ENCODE measurements at places on chromosomes 13 and 19.

- peak; percentile 14 for DNase-seq
These were observed 9.5 kb downstream of the SHANK1 start for GRCh38 chr19:50710094-50710493.

- DNase-seq, result no peak
These were observed 41.5 kb downstream of the COMP start for GRCh38 chr19:18749362-18750231.

DNA sequence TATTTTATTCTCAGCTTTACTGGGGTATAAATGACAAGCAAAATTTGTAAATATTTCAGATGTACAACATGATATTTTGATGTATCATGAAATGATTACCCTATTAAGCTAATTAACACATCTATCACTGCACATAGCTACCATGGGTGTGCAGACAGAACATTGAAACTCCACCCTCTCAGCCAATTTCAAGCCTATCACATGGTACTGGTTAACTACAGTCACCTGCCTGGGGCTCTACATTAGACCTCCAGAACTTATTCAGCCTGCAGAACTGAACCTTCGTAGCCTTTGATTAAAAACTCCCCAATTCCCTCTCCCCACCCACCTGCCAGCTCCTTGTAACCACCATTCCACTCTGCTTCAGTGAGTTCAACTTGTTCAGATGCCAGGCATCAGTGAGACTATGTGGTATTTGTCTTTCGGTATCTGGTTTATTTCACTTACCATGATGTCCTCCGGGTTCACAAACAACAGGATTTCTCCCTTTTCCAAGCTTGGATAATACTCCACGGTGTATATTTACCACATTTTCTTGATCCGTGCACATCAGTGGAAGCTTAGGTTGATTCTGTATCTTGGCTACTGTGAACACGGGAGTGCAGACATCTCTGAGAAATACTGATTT is 19.2 kb downstream of the RAB20 start:
- no peak for DNase-seq

GRCh38 chr13:91406619-91407018 is 8.2 kb downstream of the GPC5 start:
- DNase-seq, result peak; percentile 55

DNA sequence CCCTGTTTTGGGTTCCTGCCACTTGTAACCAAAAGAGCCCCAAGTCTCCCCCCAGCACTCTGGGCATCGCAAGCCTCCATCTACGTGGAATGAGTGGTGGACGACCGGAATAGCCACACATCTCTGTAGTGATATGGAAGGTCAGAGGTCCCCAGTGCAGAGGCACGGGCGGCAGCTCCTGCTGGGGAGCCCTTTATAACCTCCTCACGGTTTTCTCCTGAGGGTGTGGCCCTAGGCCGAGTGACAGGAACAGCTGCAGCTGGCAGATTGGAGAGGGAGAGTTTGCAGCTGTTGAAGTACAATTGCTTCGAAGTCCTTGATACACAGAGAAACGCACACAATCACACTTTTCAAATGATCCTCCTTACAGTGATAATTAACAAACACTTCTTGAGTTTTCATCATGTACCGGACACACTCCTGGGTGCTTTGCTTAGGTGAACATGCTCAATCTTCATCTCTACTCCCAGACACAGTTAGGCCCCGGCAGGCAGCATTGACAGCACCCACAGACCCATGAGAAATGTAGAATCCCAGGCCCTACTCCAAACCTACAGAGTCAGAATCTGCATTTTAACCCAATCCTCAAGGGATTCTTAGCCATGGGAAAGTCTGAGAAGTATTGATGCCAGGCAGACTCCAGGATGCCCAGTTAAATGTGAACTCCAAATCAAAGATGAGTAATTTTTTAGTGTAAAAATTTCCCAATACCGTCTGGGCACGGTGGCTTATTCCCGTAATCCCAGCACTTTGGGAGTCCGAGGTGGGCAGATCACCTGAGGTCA is 4.9 kb upstream of the ZNF787 start:
- DNase-seq, result no peak

- DNase-seq, result peak; percentile 69
These were observed 6.5 kb upstream of the HSD17B14 start for GRCh38 chr19:48842789-48843162.

GRCh38 chr19:11578258-11579142 is 1.1 kb upstream of the ACP5 start:
- DNase-seq, result peak; percentile 33

- DNase-seq, result peak; percentile 49
These were observed at the start of gene LMO7 for GRCh38 chr13:75635828-75636435. Gene LMO7, plus strand, starts transcription at chr13:75636330. Its CDS starts 328 bp downstream, at chr13:75636658.

DNA sequence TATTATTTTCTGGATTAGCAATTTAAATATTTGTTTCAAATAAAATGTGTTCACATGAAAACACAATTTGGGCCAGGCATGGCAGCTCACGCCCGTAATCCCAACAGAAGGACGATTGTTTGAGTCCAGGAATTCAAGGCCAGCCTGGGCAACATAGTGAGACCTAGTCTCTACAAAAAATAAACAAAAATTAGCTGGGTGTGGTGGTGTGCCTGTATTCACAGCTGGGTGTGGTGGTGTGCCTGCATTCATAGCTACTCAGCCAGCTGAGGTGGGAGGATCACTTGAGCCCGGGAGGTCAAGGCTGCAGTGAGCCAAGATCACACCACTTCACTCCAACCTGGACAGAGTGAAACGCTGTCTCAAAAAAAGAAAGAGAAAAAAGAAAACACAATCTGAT is 46.4 kb downstream of the KPNA3 start:
- DNase-seq, result no peak

DNA sequence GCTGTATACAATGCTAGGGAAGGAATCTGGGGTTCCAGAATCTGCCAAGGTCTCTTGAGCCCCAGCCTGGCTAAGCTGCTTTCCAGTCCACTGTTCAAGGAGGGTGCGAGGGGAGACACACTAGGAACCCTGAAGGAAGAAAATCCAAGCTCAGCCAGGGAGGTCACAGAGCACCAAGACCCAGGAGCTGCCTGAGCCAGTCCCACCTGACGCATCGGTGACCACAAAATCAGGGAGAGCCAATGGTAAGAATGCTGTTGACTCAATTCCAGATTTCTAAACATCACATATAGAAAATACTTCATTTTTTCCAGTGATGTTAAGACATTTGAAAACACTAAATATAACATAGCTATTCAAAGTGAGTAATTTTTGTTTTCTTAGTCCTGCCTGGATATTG is 50.1 kb downstream of the CEP89 start:
- no peak for DNase-seq

- DNase-seq, result no peak
These were observed 220.8 kb upstream of the MAB21L1 start for GRCh38 chr13:35697186-35697730.

- DNase-seq, result no peak
These were observed 39.2 kb upstream of the MIR17HG start for GRCh38 chr13:91308299-91308698.

DNA sequence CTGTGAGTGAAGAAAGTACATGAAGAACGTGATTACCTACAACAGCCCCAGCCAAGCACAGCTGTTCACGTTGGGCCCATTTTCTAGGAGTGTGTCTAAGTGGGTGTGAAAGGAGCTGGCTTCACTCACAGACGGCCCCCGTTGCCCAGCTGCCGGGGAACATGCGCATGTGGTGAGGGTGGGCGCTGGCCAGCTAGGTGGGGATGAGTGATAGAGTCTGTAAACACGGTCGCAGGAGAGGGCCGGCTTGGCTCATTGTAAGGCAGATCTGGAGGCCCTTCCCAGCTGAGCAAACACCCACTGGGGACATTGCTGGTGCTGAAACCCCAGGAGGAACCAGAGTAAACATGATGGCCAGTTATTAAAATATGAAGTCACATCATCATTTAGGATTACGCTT is 160.5 kb downstream of the TEX29 start:
- no peak for DNase-seq

- no peak for DNase-seq
These were observed 23.1 kb upstream of the CXCL17 start for GRCh38 chr19:42465827-42466280.

- no peak for DNase-seq
These were observed 838 bp downstream of the AKAP11 start for GRCh38 chr13:42272804-42273175.

DNA sequence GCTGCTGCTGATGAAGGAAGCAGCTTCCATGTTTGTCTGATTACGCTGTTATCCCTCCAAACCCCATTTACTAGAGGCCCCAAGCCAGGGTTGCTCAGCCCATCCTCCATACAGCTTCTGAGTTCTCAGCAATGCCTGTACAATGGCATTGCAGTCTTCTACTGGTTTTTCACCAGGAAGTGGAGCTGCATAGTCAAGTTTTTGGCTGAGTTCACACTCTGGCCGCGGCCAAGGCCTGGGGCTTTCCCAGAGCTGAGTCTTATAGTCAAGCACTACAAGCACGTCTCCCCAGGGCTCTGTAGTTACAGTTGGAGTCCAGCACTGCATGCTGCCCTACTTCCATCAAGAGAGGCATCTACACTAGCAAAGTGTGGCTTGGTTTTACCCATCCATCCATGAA is 182.5 kb downstream of the POU4F1 start:
- no peak for DNase-seq

DNA sequence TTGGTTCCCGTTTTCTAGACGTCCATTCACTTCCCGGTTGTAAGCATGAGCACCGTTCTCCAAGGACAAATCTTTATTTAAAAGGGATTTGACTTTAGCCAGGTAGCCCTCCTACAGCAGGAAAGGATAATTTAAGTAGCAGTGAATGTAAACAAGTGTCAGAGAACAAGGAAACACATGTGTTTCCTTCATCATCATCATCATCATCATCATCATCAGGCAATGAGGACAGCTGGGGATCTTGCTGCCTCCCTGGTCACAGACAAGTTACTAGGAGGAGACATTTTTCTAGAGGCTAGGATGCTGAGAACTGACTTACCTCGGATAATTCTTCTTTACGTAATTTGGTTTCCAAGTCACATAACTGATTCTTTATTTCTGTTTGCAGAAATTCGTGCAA is 14.3 kb downstream of the DNMT1 start:
- no peak for DNase-seq

DNA sequence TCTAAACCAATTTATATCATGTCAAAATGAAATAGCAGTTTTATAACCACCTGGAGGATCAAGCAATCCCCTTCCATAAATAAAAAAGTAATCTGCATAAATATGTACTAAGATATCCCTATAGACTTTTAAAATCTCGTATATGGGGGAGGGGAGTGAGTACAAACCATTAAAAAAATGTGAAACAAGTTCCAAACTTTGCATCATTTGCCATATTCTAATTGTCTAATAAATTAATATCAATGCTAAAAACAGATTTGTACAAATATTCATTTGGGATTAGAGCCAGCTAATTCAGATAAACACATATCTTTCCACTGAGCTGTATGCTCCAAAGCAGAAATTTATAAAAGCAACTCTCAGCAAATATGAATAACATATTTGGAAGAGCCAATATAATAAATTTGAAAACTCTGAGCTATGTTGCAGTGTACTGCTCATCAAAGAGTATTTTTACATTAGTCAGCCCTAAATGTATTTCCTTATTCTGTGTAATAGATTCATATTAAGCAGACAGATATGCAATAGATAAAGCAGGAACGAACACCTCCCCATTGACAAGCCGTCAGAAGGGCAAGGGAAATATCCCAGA is 970.2 kb downstream of the EFNB2 start:
- no peak for DNase-seq

GRCh38 chr19:40661616-40662015 is 28.8 kb downstream of the NUMBL start:
- no peak for DNase-seq

GRCh38 chr19:6750062-6750461 is 10.6 kb downstream of the TRIP10 start:
- DNase-seq, result no peak

DNA sequence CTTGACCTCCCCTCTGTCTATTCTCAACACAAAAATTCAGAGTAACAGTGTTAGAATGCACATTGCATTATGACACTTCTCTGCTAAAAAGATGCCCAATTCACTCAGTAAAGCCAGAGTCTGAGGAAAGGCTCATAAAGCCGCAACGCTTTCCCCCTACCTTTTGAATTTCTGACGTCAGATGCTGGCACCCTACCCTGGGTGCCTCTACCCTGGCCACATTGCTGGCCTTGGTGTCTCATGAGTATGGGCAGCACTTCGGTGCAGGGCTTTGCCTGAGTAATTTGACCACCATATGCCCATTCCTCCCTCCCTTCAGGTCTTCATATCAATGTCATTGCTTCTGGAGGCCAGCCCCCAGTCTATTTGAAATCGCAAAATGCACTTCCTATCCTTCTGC is 229.3 kb downstream of the MYO16 start:
- no peak for DNase-seq

- no peak for DNase-seq
These were observed 60.4 kb downstream of the MYO9B start for GRCh38 chr19:17136021-17136420.

DNA sequence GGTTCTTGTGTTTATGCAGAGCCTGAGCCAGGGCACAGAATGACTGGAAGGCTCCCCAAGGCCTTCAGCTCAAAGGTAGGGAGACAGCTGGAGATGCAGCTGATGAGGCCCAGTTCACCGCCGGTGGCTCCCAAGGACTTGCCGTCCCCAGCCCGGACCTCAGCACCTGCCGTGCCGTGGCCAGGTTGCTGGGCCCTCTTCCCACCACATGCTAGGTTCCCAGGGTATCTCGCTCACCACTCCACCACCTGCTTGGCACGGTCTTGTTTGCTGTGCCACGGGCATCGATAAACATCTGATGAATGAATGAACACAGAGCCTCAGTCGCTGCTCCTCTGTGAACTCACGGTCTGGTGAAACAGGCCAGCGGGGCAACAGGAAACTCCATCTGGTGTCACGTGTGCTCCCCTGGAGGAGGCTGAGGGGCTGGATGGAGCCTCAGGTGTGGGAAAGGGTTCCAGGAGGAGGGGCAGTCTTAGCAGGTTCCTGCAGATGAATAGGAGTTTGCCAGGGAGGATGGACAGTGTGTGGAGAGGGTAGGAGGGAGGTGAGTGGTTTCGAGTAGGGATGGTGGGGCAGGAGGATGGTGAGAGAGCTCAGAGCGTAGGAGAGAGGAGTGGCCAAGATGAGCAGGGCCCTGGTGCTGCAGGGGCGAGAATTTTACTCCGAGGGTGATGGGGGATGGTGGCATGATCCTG is 3.6 kb upstream of the KLK14 start:
- DNase-seq, result no peak
